Heart left ventricle (tissue), 16 donors: ENCODE measurements at places on chromosomes 11 and 22. TPM values are rescaled to one million over a fixed set of nuclear protein-coding genes. Genes with fewer than 3 reads are reported as not detected.

The OR52N4 gene
- not detected for total RNA-seq

The SERPINH1 gene
- 61.1 TPM for total RNA-seq

The ALDH3B1 gene
- total RNA-seq: 2.3 TPM

The MRGPRE gene
- 0.30 TPM for total RNA-seq

The CRYBA4 gene
- not detected for total RNA-seq

The VSTM5 gene
- not detected for total RNA-seq

The CTSW gene
- 2.2 TPM for total RNA-seq

The UBE2L3 gene
- 49.7 TPM for total RNA-seq

The KRTAP5-7 gene
- total RNA-seq: not detected

The NDUFC2 gene
- total RNA-seq: 282 TPM

The PANX1 gene
- 14.3 TPM for total RNA-seq

The CREB3L1 gene
- total RNA-seq: 31.9 TPM

The NLRP6 gene
- not detected for total RNA-seq

The IGLL1 gene
- total RNA-seq: not detected

The NNMT gene
- total RNA-seq: 27.4 TPM

The CCDC188 gene
- total RNA-seq: 0.17 TPM

The DCHS1 gene
- total RNA-seq: 11.4 TPM

The KCNE3 gene
- total RNA-seq: 1.3 TPM

The SERHL2 gene
- total RNA-seq: 4.2 TPM

The VPREB1 gene
- not detected for total RNA-seq

The CSKMT gene
- total RNA-seq: 4.4 TPM

The RAB36 gene
- total RNA-seq: 1.0 TPM

The OR56A1 gene
- total RNA-seq: not detected

The NXPE2 gene
- total RNA-seq: 0.15 TPM

The TRIM22 gene
- total RNA-seq: 12.4 TPM

The YPEL1 gene
- total RNA-seq: 8.1 TPM

The CELSR1 gene
- 11.9 TPM for total RNA-seq

The NCR3LG1 gene
- total RNA-seq: 0.71 TPM

The LMNTD2 gene
- 0.10 TPM for total RNA-seq

The OR51E1 gene
- 2.5 TPM for total RNA-seq

The CARD18 gene
- not detected for total RNA-seq

The OR9G4 gene
- total RNA-seq: not detected

The ZNF280B gene
- total RNA-seq: 0.56 TPM

The FLRT1 gene
- 0.20 TPM for total RNA-seq
